ENCODE measurements at places on chromosomes 6 and 20.

DNA sequence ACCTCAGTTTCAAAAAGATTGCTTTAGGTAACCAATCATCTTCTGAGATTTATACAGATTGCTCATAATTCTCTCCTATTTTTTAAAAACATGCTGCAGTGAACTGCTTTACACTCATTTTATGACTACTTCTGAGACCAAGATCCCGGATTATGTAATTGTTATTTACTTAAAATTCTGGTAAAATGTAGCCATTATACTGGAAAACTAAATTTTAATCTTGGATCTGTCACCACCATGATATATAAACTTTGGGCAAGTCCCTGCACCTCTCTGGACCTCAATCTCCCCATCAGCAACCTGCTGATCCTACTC lies 477 bp upstream of the PROCR start:
- DNase-seq = no peak

GRCh38 chr6:3340358-3340802 lies 81.6 kb downstream of the PSMG4 start:
- DNase-seq = no peak

DNA sequence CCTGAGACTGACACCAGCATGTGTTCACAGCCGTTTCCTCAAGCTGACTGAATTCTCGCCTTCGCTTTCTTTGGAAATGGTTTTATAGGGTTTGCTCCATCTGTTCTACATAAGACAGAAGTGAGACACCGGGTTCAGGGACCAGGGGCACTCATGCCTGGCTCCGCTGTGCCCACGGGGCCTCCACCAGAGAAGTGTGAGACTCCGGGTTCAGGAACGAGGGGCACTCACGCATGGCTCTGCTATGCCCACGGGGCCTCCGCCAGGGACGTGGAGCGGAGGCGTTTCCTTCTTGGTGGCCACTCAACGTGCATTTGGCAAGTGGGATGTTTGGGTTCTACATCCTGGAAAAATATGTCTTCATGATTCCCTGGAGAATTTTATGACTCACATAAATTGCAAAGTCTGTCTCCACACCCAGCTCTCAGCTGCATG lies 106.6 kb downstream of the RNASET2 start:
- no peak for DNase-seq

GRCh38 chr6:8006208-8006607 lies 58.0 kb downstream of the BLOC1S5 start:
- no peak for DNase-seq

GRCh38 chr6:30683183-30683979 lies 3.1 kb downstream of the PPP1R18 start:
- no peak for DNase-seq

- no peak for DNase-seq
These were observed 178.1 kb upstream of the PRDM1 start for GRCh38 chr6:105907991-105908390.

GRCh38 chr6:9799582-9799981 lies 615.3 kb downstream of the TFAP2A start:
- no peak for DNase-seq

DNA sequence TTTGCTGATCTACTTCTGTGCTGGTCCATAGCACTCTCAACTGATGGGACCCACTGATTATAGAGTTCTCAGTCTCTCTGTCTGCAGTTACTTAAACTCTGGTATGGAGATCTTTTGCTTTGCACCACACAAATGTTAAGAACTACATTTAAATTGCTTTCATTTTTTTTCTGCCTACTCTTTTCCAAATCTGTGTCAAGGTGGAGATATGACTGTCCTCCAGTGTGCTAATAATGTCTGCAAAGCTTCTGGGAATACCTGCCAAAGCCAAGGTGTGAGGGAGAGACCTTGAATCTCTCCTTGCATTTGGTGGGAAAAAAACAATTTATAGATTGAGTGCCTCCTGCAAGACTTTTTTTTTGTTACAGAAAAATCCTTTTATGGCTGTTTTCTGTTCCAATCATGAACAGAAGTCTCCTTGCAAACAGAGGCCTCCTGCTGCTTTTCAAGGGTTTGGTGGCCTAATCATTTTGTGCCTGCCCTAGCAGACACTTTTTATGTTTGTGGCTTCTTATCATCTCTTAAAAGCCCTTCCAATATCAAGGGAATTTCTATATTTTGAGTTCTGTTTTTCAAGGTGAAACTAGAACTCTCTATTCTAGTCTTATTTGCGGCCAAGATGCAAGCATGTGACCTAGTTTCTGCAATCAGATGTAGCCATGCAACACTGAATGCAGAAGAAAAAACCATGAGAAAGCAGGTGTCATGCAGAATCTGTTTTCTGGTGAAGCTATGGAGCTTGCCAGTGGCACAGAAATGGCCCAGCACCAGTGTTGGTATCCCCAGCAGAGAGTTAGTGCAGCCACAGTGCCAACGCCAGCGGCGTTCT lies 23.2 kb upstream of the AKIRIN2 start:
- DNase-seq = no peak

DNA sequence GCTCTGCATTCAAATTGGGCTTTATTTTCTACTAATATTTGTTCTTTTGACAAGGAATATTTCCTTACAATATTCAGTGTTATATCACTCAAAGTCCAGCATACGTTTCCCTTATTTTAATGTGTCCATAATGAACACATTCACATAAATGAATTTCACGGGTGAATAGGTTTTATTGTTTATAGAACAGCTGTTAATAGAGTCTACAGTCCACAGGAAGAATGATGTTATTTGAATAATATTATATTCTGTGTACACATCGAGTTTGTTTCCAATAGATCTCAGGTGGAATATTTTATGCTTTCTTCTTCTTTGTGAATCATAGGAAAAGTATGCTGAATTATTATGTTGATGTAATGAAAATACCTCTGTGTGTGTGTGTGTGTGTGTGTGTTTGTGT lies 582.4 kb downstream of the CDH26 start:
- no peak for DNase-seq

- no peak for DNase-seq
These were observed 61.7 kb downstream of the METTL24 start for GRCh38 chr6:110296241-110297025.

DNA sequence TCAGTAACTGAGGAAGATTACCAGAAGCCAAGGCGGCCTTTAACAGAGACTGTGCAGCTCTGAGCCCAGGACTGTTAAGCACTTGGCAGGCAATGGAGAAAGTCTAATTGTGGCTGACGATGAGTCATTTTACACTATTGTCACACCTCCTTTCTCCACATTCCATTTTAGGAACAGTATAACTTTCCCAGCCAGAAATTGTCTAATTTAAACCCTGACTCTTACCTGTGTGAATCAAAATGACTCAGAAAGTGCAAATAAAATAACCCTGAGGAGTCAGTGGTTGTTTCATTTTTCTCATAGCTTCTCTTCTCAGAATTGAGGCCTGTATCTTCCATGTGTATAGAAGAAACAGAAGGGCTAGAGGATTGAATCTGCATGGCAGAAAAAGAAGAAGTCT lies 40.0 kb upstream of the OPN5 start:
- peak; percentile 40 for DNase-seq

DNA sequence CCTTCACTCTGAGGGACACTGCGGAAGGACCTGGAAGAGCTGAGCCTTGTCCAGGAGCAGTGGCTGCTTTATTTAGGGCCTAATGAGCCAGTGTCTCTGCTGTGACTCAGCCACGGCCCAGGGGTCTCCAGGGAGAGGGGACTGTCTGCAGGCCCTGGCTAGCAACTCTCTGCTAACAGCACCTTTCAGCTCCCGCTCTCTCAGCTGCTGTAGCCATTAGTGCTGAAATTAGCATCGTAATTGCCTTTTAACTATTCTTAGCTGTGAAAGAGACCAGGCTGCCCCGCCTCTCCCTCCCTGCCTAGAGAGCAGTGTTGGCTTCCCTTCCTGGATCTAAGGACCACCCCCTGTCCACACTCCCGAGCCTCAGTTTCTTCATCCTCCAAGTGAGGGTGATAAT lies 53.1 kb upstream of the SLC32A1 start:
- no peak for DNase-seq

GRCh38 chr6:106309766-106310373 lies 15.7 kb downstream of the ATG5 start:
- no peak for DNase-seq

DNA sequence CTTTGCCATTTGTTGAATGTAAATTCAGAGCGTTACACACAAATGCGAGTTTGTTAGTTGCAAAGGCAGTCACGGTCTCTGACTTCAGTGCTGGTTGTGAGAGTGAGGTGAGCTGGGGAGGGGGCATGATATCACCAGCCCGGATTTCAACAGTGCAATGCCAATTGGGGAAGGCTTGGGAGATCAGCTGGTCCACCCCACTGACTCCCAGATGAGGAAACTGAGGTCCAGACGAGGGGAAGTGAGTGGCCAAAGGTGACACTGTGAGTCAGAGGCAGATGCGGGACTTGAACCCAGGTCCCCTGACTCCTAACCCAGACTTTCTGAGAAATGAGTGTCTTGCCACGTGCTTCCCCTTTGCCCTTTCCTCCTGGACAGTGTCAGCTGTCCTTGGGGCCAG lies 62.1 kb downstream of the CEBPB start:
- DNase-seq = no peak

DNA sequence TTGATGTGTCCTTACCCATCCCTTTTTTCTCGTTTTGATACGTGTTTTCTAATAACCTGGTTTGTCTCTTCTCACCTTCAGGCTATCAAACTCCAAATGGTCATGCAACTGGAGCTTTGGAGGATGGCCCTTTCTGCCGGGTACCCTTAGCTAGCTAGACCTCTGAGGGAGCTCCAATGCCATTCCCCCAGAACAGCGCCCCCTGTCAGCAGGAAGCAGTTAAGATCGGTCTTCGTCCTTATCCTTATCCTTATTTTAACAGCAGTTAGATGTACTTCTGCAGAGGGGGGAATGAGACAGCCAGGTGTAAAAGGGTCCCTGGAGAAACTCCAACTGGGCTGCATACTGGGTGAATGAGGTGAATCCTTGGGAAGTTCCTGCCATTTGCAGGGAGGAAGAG lies 37.2 kb downstream of the SEL1L2 start:
- no peak for DNase-seq

DNA sequence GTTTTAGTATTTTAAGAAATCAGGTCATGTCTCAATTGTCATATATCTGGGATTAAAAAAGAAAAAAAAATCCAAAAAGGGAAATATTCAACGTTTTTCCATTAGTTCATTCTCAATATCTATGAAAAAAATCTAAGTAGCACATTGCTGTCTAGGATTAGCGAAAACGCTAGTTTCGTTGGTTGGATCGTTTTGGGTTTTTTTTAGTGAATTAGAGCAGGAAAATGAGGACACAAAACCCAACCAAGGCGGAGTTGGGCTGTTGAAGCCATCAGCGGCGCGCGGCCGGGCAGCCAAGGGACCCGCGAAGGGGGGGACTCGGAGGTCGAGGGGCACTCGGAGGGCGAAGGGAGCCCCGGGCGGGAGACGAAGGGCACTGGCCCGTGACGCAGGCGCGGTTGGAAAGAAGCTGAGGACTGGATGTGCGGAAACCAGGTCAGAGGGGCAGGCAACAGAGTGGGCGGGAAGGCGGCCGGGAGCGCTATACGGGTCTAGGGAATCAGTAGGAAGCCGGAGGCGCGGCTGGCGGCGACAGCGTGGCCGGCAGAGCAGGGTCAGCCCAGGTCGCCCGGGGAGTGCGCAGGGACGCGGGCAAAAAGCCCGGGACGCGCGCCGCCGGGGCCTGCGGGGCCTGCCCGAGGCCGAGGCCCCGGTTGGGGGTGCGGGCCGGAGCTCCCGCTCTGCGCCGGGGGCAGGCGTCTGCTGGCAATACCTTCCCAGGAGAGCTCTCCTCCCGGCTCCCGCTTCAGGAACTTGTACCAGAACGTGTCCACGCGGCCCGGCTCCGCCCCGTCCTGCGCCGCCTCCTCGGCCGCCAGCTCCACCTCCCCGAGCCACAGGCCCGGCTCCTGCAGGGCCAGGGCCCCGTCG lies 599 bp downstream of the EPM2A start:
- DNase-seq = peak; percentile 90

DNA sequence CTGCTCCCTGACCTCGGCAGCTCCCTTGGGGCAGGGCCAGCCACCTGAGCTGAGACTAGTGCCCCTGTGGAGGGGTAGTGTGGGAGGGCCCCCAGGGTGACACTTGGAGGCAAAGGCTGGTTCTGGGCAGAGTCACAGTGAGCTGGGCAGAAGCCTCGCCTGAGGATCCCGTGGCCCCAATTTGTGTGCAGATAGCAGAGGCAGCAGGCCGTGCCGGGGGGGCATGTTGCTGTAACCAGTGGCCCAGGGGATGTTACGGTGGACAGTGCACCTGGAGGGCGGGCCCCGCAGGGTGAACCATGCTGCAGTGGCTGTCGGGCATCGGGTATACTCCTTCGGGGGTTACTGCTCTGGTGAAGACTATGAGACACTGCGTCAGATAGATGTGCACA lies 2.9 kb downstream of the KLHDC3 start:
- no peak for DNase-seq
